Left cardiac atrium (tissue), 4 donors: ENCODE measurements at places on chromosomes 12 and 14. TPM values are rescaled to one million over a fixed set of nuclear protein-coding genes. Genes with fewer than 3 reads are reported as not detected.
A peak's percentile ranks its signal among the peaks of the same experiment; 100 is the strongest.

- no peak for DNase-seq
Measured at GRCh38 chr12:96196781-96197180, 2.6 kb downstream of the ELK3 start.

DNA sequence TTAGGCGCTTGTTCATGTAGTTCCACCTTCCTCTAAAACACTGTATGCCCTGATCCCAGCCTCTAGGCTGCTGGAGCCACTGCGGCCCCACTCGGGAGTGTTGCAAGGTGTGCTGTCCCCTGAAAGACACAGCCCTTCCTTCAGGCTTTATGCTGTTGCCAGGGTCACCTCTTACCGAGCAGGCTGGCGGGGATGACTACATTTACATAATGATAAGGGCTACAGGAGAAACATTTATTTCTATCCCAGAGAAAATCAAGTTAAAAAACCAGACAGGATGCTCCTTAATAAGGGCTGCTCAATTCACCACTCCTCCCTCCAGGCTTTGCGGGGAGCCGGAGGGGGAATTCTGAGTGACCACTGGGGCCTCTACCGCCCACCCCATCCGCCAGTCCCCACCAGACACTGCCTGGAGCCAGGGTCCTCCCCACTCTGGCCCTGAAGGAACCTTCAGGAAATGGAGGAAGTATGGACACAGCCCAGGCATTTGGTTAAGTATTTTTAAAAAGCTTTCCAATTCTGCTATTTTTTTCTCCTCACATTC lies 200.6 kb downstream of the TTC7B start:
- DNase-seq, result no peak

DNA sequence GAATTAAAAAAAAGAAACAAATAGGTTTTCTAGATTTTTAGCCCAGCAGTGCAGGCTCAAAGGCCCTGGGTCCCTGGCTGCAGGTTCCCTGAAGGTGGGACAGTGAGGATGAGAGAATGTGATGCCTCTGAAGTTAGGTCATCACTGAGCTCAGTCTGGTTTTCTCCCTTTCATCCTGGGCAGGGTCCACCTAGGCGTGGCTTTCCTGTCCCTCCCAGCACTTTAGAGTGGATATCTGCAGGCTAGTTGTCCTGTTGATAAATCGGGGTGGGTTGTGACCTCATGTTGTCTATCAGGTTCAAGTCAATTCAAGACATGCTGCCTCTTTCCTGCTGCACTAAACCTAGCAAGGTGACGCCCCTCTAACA lies 60.9 kb downstream of the MAP1LC3B2 start:
- no peak for DNase-seq

DNA sequence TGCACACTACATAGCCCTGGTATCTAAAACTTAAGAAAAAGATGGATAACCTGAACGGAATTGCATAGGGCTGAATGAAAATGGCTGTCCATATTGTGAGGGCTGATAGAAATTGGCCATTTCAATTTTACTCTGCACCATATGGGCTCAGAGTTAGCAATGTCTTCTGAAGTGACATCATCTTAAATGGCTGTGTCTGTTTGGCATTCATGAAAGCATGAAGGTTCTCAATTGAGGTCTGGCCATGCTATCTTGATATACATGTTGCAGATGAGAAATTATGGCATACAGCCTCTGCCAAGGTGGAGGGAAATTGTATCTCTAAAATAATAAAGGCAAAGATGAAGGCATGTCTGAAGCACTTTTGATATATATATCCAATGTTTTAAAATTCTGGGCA lies 226.0 kb upstream of the PDE3A start:
- DNase-seq, result no peak

- DNase-seq, result no peak
Measured at GRCh38 chr14:30551460-30551859, 7.5 kb upstream of the G2E3 start.

DNA sequence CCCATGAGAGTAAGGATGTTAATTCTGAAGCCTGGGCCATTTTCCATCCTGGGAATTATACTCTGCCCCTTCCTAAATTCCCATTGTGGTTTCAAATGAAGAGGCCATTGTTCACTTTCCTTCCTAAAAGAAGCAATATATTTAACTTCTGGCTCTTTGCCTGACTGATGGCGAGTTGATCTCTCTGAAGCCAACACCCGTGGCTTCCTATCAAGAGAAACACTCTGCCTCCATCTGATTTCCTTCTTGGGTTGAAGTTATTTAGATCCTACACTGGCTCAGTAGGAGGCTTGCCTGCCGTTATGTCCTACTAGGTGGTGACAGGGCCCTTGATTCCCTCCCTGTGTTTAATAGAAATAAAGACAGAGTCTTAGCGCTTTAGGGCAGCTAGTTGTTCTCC lies 97.4 kb downstream of the PRKCH start:
- no peak for DNase-seq

DNA sequence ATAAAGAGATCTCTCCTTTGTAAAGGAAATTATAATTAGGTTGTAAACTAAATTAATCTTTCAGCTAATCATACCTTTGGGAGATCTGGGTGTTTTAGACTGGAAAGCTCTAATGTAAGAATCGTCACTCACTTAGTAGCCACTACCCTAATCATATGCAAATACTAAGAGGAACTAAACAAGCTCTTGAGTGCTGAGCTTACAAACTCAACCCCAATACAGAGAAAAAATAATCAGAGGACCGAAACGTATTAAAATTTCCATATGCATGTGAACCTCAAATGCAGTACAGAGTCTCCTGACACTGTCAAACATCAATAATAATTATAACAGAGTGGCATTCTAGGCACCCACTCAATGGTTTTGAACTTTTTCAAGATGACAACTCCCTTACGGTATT lies 235.3 kb upstream of the FOXN3 start:
- DNase-seq, result no peak

- DNase-seq, result peak; percentile 30
Measured at GRCh38 chr12:92288561-92288960, 142.9 kb upstream of the BTG1 start.

DNA sequence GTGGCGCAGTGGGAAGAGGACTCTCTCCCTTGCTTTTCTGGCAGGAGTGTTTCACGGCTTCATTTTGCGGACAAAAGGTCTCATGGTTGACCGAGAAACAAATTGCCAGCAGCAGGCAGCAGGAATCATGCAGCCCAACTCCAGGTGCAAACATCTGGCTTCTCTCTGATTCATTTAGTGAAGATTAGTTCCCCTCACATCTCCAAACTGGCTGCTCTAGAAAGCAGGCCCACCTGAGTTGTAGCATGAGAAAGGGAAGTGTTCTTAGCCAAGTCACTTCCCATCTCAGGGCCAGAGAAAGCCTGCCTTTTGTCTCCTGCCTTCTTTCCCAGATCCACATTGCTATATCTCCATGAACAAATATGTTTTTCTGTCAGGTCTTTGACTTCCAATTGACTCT lies 120.8 kb upstream of the CCDC196 start:
- DNase-seq, result no peak

DNA sequence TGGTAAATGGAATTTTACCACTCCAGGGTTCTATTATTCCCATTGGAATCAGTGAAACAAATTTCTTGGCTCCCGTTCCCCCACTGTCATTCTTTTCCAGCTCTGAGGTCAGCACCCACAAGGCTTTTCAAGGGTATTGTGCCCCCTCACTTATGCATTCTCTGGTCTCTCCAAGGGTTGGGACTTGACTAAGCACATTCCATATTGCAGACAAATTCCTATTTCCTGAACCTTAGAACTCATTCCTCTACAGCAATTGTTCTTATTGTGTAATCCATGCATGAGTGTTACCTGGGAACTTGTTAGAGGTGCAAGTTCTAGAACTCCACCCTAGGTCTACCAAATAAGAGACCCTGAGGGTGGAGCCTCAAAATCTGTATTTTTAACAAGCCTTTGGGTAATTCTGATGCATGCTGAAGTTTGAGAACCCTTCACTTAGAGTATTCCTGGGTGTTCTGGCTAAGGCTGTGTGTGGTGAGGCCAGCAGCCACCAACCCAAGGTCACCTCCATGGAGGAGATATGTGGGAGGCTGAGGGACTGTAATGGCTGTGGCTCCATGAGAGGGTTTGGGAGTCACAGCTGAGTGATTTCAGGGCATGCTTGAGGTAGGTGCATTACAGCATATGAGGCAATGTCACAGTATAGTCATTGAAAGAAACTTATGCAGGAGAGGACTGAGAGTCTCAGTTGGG lies 150.9 kb downstream of the TTC6 start:
- DNase-seq, result no peak

DNA sequence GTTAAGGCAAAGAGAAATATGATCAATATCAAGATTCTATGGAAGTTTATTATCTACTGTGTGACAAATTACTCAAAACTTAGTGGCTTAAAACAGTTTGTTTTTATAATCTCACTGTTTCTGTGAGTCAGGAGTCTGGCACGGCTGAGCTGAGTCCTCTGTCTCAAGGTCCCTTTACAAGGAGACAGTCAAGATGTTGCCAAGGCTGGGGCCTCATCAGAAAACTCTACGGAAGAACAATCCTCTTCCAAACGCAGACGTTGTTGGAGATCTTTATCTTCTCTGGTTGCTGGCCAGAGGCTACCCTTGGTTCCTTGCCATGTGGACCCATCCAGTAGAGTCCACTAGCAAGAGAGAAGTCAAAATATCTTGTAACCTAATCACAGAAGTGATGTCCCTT lies 100.6 kb upstream of the CCND2 start:
- DNase-seq, result no peak

- no peak for DNase-seq
Measured at GRCh38 chr12:51850965-51851299, 2.4 kb upstream of the FIGNL2 start.

DNA sequence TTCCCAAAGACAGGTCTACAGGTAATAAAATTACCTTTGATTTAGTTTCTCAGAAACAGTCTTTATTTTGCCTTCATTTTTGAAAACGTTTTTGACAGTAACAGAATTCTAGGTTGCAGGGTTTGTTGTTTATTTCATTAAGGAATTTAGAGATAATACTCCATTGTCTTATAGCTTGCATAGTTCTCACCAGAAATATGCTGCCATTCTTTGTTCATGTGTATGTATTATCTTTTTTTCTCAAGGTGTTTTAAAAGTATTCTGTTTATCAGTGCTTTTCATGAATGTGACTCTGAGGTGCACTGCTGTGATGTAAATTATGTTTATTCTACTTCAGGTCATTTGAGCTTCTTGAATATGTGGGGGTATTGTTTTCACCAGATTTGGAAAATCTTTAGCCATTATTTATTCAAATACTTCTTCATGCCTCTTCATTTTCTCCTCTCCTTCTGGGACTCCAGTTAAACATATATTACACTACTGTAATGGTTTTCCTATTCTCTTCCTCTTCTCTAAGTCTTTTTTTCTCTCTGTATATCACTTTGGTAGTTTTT lies 32.7 kb downstream of the ZNF605 start:
- no peak for DNase-seq

DNA sequence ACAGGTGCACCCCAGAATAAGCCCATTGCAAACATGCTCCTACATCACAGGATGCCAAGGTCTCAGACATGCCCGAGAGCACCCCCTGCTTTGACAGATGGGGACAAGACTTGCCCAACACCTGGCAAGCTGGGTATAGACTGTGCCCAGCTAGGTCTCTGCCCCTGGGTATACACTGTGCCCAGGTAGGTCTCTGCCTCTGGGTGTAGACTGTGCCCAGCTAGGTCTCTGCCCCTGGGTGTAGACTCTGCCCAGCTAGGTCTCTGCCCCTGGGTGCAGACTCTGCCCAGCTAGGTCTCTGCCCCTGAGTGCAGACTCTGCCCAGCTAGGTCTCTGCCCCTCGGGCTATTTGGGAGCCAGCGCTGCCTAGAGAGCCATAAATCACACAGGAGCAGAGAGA lies 85.9 kb downstream of the CCDC88C start:
- no peak for DNase-seq

DNA sequence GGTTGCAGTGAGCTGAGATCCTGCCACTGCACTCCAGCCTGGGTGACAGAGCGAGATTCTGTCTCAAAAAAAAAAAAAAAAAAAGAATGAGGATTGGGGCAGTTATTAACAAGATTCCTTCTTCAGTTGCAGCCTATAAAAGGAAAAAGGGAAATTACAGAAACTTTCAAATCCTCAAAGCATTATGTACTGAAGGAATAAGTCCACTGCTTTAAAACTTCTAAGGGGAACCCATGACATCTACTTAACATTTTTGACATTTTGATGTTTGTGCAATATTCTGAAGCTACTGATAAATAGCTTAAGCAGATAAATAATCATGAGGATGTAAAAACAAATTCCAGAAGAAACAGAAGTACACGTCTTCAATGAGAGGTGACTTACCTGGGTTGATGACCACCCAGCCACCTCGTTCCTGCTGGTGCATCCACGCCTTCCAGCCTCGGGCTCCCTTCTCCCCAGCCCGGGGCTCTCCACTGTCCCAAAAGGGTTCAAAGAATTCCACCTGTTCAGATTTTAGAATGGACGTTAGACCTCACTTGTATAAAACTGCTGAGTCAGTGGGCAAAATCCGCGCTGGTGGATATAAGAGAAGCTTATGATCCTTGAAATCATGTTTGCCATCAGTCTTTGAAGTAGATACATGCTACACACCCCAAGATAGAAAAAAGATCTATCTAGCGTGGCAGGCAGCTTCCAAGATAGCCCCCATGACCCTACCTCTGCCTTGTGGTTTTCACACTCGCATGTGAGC lies 33.7 kb downstream of the NRDE2 start:
- DNase-seq, result no peak

DNA sequence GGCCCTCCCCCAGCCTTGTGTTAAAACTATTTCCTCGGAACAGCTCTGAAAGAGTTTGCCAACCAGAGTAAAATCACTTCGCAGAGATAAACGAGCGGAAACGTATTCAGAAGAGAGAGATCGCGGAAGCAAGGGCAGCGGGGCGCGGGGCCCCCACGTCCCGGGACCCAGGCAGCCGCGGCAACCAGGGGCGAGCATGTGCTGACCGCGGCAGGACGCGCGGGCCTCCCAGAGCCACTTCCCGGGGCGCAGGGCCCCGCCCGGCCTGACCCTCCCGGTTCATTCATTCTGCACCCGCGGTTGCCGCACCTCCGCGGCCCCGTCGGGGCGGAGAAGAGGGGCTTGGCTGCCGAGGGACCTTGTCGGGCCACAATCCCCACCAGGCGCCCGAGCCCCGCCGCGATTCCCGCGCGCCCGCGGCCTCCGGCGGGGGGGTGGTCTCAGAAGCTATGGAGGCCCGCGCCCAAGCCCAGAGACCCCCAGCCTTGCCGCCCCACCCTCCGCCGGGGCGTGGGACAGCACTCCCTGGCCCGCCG lies 598 bp downstream of the UBE2N start:
- DNase-seq, result peak; percentile 48

CEBPE gene
- not detected for total RNA-seq

ASB8 gene
- 50.0 TPM for total RNA-seq

TMEM119 gene
- total RNA-seq, result 3.0 TPM

RASSF9 gene
- 2.1 TPM for total RNA-seq

IL23A gene
- not detected for total RNA-seq

SLC6A15 gene
- not detected for total RNA-seq

COX8C gene
- total RNA-seq, result not detected

LRRIQ1 gene
- total RNA-seq, result 0.21 TPM
